ENCODE measurements at places on chromosomes 16 and 17.

DNA sequence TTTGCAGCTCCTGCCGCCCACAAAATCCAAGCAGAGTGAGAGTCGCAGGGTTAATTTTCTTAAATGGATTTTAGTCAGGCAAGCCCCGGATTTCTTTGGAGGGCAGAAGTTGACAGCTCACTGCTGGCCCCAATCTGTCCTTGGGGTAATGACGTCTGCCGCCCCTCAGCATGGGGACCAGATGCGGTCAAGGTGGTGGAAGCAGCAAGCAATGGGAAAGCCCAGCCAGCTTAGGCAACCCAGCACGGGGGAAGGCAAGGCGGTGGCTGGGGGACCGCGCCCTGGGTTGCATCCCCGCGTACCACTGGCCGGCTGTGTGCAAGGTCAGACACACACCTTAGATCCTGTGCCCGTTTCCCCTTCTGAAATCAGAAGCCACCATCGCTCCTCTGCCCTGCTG is 321.7 kb downstream of the C16orf95 start:
- no peak for DNase-seq

GRCh38 chr16:2042171-2042985 is 5.3 kb downstream of the NTHL1 start:
- DNase-seq: no peak

DNA sequence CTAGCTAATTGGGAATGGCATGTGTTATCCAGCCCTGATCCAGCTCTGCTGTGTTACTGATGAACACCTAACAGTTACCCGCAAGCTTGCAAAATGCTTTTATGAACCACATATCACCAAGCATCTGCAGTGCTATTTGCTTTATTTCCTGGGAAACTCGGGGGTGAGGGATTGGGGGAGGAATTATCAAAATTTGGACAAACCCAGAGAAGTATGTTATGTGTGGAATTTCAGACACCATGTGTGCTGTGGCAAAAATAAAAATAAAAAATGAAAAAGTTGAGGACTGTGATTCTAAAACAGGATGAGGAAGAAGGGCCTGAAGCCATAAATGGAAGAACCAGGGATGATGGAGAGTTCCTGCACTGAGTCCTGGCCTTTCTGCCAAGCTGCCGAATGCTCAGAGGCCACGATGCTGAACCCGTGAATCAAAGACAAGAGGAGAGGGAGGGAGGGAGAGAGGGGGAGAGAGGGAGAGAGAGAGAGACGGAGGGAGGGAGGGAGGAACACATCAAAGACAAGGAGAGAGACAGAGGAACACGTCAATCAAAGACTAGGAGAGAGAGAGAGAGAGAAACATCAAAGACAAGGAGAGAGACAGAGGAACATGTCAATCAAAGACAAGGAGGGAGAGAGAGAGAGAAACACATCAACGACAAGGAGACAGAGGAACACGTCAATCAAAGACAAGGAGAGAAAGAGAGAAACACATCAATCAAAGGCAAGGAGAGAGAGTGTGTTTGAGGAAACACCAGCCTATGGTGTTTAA is 89.8 kb downstream of the MRM3 start:
- DNase-seq: no peak

GRCh38 chr16:3578610-3579551 is 1.7 kb upstream of the NLRC3 start:
- no peak for DNase-seq

GRCh38 chr17:68210570-68211315 is 37.1 kb upstream of the AMZ2 start:
- no peak for DNase-seq

- DNase-seq: no peak
These were observed 167.9 kb upstream of the NOL11 start for GRCh38 chr17:67549820-67550219.

- DNase-seq: no peak
These were observed 1.7 kb downstream of the ADGRG5 start for GRCh38 chr16:57544124-57544653.

- DNase-seq: no peak
These were observed 40.3 kb upstream of the BAHCC1 start for GRCh38 chr17:81354954-81355347.

- DNase-seq: no peak
These were observed 7.3 kb downstream of the SLC52A1 start for GRCh38 chr17:5027916-5028315.

DNA sequence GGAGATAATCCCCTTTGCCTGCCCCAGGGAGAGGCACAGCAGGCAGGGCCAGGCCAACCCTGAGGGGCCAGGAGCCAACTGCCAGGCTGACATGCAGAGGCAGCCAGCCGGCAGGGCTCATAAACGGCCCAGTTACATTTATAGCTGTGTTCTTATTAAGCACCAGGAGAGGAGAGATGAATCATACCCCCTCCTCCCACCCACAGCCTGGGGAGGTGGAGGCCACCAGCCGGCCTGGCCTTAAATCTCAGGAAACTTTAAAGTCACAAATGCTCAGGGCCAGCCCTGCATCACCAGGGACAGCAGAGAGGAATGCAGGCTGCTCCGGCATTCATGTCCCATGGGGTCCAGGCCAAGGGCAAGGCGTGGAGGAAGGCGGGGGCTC is 177.2 kb downstream of the TMEM132E start:
- DNase-seq: peak; percentile 3

DNA sequence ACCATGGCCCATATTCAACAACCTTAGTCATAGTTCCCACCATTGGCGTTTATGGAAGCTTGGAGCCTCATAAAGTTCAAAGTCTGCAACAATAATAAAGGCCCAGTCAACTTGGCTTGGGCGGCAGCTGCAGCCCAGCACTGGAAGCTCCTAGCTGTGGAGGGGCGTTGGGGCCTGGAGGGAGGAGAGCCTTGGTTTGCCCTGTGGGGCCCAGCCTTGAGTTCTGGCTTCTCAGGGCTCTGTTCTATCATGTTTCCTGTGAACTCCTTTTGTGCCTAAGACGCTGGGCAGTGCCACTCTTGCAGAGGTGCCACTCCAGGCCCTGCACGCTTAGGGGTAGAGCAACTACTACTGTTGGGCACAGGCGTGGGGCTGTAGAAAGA is 927 bp upstream of the ENGASE start:
- DNase-seq: no peak

DNA sequence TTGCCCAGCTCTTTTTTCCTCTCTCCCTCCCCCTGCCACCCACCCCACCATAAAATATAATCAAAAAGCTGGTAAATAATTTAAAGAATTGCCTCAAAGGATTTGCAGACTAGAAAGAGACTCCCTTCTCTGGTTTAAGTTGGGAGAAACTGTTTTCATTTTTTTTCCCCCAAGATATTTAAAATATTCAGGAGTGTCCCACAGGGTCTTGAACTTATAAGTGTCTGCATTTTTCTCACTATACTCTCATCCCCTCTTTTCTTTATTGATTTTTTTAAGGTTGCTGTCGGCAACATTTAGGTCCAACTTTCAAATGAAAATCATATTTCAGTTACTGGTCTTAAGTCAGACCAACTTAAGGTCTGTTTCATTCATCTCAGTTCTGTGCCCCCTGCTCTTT is 210.2 kb downstream of the MSI2 start:
- DNase-seq: no peak

GRCh38 chr17:55722742-55723487 is at the start of gene TMEM100:
TMEM100 (minus strand) TSS chr17:55722864; CDS start chr17:55721070, 1,794 bp downstream.
- DNase-seq: peak; percentile 86

GRCh38 chr16:89920723-89921122 is 2.1 kb downstream of the MC1R start:
- no peak for DNase-seq

DNA sequence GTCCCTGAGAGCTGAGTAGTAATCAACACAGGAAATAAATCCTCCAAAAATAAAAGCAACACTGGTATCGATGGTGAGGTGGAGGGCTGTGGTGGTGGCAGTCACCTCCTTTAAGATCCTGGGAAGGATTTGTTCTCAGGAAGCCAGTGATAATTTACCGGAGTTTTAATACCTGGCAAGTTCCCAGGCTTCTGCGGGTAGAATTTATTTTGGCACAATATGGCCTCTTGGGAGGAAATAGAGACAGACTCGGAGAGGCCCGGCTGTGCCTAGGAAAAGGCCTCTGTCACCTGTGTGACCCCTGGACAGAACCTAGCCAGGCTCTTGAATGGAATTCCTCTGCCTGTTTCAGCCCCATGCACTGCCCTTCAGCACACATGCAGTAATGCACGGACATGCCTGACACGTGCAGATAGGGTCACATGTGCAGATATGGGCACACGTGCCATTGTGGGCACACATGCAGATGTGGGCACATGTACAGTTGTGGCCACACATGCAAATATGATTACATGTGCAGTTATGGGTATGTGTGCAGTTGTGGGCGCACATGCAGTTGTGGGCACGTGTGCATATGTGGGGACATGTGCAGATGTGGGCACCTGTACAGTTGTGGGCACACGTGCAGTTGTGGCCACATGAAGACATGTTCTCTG is 33.5 kb downstream of the MGAT5B start:
- no peak for DNase-seq

- no peak for DNase-seq
These were observed 20.5 kb upstream of the PABPN1L start for GRCh38 chr16:88886845-88887521.

- no peak for DNase-seq
These were observed 458.5 kb downstream of the RBFOX1 start for GRCh38 chr16:7791028-7791590.

DNA sequence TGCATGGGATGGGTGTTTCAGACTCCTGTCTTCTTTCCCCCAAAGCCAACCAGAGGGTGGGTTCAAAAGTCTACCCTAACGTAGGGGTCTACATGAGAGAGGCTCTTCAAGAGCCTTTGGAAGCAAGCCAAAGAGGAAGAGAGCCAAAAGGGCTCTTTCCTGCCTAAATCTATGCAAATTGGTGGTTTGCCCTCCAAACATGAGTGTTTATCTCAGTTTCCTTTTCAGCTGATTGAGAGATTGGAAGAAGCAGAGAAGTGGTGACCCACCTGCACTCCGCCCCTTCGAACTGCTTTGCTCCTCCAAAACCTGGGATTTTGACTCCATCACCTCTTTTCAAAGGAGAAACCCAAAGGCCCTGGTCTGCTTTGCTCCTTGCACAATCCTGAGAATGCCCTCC is 65.4 kb upstream of the MAF start:
- DNase-seq: no peak

DNA sequence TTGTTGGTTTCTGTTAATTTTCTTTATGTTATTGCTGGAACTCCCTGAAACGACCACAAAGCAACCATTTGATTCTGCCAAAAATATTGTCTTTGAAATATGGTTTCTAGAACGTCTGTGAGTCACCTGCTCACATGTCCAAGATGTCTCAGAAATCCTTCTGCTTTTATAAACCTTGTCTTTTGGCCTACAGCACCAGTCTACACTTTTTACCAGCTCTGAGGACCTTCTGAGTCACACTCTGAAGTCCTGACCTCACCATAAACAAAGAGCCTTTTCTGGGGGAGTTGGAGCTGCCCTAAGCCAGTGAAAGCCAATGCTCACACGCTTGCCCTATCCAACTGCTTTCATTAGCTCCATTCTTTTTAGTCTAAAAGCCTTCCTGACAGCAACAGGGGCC is 55.5 kb downstream of the GRIN2A start:
- no peak for DNase-seq

GRCh38 chr17:2502871-2503580 is 8.7 kb downstream of the METTL16 start:
- no peak for DNase-seq

- DNase-seq: no peak
These were observed 766 bp upstream of the B3GNT9 start for GRCh38 chr16:67151431-67152097.

DNA sequence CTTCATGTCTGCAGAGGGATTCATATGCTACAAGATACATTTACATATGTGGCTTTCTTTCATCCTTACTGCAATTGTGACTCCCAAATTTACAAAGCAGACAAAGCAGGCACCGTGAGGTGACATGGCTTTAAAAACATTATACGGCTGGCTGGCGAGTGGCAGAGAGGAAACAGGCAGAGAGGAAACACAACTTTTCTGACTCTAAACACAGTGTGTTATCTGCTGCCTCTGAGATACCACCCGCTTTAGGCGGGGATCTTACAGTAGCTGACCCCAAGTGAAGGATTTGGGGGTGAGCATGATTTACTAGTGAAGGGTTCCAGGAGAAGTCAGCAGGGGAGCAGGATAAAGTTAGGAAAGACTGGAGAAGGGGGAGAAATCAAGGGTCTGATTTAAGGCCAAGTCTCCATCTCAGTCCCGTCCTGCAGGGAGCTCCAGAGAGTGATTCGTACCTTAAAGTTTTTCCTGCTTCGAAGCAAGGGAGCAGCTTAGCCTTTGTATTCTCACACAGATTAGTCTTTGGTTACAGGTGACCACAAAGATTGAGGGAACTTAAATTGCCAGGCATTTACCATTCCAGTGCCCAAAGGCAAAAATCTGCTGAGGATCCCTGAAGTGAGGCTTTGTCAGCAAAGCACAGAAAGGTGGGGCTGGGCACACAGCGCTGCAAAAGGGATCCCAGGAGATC is 355.0 kb downstream of the GRIN2A start:
- DNase-seq: no peak

- no peak for DNase-seq
These were observed 19.2 kb downstream of the WFDC1 start for GRCh38 chr16:84313921-84314320.

DNA sequence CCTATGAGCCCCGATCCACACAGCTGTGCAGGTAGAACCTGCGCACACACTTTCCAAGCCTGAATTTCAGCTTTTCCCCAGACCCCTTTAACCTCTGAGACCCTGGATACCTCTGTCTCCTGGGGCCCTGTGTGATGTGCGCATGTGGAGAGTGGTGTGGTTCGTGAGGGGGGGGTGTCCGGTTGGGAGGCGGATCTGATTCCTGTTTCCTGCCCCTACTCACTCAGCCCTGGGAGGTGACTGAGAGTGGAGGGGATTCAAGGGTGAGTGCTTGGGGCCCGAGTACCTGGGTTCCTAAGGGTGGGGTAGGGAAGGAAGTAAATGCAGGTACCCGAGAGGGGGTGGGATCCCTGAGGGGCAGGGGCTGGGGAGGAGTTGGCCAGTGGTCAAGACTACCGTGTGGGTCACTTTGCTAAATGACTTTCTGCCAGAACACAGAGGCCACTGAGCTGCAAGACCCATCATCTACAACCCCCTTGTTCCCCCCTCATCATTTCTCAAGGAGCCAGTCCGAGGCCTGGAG is 621 bp downstream of the ARHGEF15 start:
- no peak for DNase-seq

DNA sequence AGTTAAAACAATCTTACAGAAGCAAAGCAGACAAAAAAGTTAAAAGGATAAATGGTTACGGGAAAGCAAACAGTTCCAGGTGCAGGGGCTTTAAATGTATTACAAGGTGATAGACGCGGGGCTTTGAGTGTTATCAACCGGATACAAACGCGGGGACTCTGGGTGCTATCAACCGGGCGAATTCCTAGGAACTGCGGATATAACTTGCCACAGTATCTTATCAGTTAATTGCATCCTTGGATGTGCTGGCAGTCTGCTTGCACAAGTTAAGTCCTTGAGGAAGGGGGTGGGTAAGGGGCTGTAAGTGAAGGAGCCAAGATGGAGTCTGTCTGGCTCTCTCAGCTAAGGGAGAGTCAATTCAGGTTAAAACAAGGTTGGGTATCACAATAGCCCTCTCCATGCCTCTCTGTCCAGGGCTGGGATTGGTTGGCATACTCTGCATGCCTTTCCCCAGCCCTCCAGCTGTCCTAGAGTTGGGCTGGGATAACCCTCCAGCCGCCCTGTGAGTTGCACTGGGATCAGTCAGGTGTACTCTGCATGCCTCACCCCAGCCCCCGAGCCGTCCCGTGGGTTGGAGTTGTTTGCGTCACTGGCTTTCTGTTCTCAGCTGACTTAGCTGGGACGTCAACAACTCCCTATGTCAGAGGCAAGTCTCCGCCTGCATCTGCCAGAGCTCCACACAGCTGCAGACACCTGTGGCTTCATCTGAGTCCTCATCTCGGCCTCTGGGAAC is 40.9 kb downstream of the TMEM235 start:
- DNase-seq: peak; percentile 69

All from skeletal muscle cell (primary cell).